Ureter (tissue), 1 donor: ENCODE measurements at places on chromosomes 12 and 14. TPM values are rescaled to one million over a fixed set of nuclear protein-coding genes. Genes with fewer than 3 reads are reported as not detected.

GRCh38 chr14:34235643-34236300 is 226.3 kb downstream of the SPTSSA start:
- no peak for DNase-seq

GRCh38 chr12:104230304-104231095 is 14.9 kb downstream of the TXNRD1 start:
- DNase-seq = no peak

Gene ABCD2
- total RNA-seq = 4.6 TPM

Gene SYNE3
- total RNA-seq = 14.4 TPM

Gene C12orf60
- total RNA-seq = 0.99 TPM

Gene ACOT4
- total RNA-seq = 4.7 TPM

Gene GARIN6
- total RNA-seq = not detected

DNA sequence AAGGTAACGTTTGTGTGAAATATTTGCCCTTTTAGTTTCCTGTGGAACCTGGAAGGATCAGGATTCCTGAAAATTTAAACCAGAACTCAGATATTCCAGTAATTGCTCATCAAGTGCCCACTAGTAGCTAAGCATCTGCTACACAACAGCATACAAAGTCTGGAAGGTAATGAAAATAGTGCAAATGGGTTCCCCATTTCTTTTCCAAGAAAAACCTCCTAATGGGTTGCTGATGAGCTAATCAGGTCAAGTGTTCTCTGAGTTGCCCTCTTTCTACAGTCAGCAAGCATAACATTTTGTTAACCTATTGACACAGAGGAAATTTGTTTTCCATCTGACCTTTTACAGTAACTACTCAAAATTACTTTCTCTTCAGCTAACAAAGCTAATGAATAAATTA is 83.6 kb upstream of the PMCH start:
- no peak for DNase-seq

DNA sequence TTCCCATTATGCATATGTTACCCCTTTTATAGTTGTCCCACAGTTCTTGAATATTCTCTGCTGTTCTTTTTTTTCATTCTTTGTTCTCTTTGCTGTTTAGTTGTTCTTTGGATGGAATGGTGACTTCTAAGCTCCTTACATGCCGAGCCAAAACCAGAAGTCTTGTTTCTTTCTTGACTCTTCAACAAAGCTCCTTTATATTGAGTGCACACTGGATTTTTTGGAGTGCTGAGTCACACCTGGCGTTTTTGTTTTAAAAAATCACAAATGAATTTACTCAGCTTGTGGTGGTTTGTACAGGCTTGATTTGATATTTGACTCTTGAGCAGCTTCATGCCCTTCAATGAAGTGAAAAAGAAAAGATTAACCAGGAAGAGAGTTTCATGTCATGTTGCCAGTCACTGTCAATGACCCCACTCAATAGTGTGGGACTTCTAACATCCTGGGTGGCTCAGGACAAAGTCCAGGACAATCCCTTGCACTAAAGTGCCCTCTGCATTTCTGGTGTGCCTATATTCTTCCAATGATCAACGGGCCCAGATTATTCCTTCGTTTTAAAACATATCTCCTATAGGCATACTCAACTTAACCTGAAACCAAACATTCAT is 112.4 kb upstream of the SLC38A4 start:
- DNase-seq = no peak

DNA sequence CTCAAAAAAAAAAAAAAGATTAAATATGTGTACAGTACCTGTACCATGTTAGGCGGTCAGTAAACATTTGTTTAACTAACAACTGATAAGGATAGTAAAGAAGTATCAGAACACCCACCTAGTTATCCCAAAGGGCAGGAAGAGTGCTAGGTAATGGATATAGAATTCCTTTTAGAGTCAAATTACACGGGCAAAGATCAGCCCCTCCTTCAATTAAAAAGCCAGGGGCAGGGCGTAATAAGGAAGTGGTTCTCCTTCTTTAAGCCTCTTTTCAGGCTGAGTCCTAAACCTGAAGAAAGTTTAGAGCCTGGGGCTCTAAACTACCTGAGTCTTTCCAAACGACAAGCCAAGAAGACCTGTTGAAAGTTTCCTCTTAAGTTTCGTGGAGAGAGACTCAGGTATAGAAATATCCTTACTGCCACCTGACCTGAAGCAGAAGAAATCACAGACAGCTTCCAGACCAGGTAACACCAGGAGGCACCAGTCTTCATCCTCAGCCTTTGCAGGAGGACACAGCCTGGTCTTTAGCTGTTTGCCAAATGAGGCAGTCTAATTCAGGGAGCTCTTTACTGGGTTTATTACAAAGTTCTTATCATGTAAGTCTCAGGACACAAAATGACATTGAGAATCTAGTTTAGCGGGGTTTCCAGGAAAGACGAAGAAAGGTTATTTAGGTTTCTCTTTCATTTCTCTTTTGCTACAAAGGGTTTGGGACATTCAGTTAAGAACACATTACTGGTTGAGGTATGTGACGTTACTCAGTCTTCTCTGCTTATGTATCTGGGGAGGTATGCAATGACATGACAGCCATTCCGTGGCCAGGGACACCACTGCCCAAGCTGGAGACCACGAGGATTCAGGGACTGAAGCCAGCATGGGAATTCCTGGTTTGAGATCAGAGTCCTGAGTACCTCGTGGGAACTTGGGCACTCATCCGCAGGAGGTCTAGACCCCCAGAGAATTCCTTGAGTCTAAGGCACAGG is at the start of gene BCL2L14:
BCL2L14 (plus strand) TSS at position 266 of the 983 bp plus-strand sequence. CDS start 8,367 bp downstream, outside the sequence.
- no peak for DNase-seq

- DNase-seq = peak; percentile 38
Measured at GRCh38 chr12:131085125-131085815, 131.6 kb downstream of the ADGRD1 start.

GRCh38 chr12:26732005-26732908 is 100.7 kb downstream of the ITPR2 start:
- DNase-seq = no peak

Gene GLS2
- total RNA-seq = 4.5 TPM

- no peak for DNase-seq
Measured at GRCh38 chr14:34254571-34254970, 207.5 kb downstream of the SPTSSA start.

Gene TAS2R42
- total RNA-seq = not detected

DNA sequence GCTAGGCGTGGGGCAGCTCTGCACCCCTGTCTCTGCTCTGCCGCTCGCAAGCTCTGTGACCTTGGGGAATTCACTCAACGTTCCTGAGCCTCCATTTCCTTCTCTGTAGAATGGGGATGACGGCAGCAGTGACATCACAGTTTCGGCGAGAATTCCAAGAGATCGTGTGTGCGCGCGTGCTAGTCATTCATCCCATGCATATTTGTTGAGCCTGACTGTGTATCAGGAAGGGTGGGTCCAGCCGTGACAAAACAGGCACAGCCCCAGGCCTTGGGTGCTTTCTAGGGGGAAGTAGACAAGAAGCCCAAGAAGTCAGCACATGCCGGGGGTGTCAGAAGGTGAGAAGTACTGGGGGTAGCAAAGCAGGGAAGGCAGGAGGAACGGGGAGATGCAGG is 145.6 kb upstream of the NCOR2 start:
- peak; percentile 75 for DNase-seq

DNA sequence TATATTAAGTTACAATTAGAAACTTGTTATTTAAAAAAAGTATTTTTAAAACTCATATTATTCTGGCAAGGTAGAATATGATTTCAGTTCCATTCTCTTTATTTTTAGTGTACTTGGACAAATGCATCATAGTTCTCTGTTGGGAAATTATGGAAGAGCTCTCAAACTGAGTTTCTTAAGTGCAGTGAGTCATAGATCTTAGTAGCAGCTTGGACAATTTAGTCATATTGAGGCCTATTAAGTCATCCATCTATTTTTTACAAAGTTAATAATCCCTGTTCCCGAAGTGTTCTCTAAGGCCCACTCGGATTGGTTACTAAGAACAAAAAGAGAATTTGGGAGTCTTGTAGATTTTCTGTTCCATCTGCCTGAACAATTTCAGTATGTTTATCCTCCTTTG is 113.9 kb downstream of the ANO4 start:
- DNase-seq = no peak

Gene SCNN1A
- total RNA-seq = 63.8 TPM

DNA sequence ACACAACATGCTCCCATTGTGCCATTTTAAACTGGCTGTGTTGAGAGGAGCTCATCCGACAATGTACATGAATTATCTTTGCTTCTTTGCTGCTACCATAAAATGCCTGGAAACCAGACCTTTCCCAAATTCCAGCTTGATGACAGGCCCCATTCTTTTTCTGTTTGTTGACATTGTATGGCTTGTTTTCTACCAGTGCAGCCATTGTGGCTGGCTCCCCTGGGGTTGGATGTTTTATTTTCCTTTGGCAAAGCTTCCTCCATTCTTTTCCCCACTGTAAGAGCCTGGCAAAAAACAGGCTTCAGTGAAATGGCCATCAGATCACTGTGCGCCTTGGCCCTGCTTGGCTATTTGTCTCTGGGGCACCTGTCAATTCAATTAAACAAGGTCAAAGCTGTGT is 532.5 kb downstream of the VRK1 start:
- no peak for DNase-seq

Gene SIX4
- total RNA-seq = 7.3 TPM

DNA sequence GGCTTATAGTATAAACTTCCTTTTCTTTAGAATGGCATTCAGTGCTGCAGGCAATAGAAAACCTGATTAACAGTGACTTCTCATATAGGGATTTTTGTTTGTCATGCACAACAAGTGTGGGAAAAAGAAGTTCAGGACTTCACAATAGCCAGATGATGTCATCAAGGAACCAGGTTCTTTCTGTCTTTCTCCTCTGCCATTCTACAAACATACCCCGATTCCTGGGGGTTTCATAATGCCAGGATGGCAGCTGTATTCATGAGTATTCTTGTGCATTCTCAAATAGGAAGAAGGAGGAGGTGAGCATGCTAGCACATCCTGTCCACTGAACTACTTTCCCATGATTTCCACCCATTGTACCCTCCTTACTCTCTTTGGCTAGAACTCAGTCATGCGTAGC is 182.7 kb upstream of the EEA1 start:
- no peak for DNase-seq

Gene REC8
- 12.6 TPM for total RNA-seq

Gene FLVCR2
- 6.9 TPM for total RNA-seq

DNA sequence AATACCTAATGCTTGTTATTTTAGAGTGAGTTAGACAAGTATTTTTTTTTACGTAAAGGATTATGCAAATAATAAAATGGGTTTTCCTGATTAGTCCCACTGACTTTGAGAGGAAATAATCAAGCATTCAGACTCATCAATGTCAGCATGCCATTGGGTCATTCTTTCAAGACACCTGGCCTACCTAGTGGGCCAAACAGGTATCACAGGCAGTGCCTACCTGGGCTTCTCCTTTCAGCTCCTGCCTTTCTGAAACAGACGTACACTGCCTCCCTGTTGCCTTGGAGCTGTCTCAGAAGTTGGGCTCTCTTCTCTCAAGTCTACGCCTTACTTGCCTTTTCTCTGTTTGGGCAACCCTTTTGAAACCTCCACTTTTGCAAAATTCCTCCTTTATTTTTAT is 545.6 kb downstream of the SNAPC1 start:
- DNase-seq = no peak

GRCh38 chr14:22850944-22851764 is 14.8 kb downstream of the MMP14 start:
- peak; percentile 90 for DNase-seq

- no peak for DNase-seq
Measured at GRCh38 chr14:99966037-99966835, 99.0 kb upstream of the EVL start.

GRCh38 chr14:35909665-35910064 is 83.5 kb downstream of the BRMS1L start:
- DNase-seq = no peak

- DNase-seq = no peak
Measured at GRCh38 chr12:110165540-110166159, 41.5 kb downstream of the IFT81 start.

DNA sequence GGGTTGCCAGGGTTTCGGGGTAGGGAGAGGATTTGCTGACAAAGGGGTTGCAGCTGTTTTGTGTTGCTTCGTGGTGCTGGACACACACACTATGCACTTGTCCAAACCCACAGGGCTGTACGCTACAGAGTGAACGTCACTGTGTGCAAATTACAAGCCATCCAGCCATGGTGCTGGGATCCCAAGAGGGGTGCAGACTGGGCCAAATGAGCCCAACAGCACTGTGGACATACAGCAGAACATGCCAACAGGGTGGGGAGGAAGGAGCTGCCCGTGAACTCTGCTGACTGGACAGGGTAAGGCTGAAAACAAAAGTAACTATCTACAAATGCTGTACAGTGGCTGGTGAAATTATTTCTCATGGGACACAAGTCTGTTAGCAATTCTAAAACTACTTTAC is 25.2 kb downstream of the POLE start:
- DNase-seq = no peak

DNA sequence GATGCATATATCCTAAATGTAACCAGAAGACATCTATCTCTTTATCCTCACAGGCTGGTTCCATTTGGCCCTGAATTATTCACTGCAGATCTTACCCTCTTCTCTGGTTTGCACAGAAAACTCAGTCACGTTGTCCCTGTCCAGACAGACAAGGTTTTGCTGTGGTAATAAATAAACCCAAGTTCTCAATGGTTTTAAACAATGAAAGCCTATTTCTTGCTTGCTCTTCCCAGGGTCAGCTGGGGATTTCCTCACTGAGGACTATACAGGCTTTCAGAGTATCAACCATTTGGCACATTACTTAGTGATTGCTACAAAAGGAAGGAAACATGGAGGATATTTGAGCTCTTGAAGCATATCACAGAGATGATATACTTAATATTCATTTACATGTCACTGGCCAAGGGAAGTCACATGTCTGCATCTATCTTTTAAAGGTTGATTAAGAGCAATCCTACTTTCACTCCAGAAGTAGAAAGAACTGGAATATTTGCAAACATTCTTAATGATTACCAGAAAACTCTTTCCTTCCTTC is 24.4 kb upstream of the E2F7 start:
- no peak for DNase-seq

DNA sequence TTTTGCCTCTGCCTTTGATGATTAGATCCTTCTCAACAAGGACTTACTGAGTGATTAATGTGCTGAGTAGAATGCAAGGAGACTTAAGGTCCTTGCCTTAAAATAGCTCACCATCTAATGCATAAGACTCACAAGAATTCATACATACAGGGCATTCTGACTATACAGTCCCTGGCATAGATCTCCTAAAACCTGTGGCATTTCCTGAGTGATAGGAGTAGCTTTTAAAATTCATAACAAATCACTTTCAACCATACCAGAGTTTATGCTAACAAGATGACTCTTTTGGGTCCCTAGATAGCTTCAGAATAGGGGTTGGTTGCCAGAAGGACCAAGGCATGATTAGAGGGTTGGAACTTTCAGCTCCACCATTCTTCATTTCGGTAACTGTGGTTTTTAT is 48.8 kb downstream of the STXBP6 start:
- no peak for DNase-seq

- no peak for DNase-seq
Measured at GRCh38 chr14:96103075-96103474, 63.9 kb downstream of the C14orf132 start.

DNA sequence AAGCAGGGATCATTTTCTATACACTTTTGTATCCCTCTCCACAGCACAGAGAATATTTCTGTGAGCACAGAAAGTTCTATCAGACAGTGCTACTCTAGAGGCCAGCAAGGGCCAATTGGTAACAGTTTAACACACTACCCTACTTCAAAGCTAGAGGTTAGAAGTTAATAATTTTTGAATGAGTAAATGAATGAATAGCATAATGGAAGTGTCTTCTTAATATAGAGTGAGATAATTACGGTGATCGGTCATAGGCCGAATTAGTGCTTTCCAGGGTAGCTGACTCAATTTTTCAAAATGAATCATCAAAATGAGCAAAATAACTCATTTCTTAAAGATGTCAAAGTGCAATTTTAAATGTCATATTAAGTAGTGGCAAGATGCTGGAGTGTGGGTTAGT is 67.0 kb upstream of the CCDC198 start:
- no peak for DNase-seq
